ENCODE measurements at places on chromosomes 3 and 15.

- no peak for DNase-seq
These were observed 20.8 kb downstream of the TCF12 start for GRCh38 chr15:56939257-56939656.

- no peak for DNase-seq
These were observed 50.1 kb upstream of the CGNL1 start for GRCh38 chr15:57326196-57326595.

GRCh38 chr15:51600114-51600513 lies 22.5 kb downstream of the DMXL2 start:
- peak; percentile 20 for DNase-seq

DNA sequence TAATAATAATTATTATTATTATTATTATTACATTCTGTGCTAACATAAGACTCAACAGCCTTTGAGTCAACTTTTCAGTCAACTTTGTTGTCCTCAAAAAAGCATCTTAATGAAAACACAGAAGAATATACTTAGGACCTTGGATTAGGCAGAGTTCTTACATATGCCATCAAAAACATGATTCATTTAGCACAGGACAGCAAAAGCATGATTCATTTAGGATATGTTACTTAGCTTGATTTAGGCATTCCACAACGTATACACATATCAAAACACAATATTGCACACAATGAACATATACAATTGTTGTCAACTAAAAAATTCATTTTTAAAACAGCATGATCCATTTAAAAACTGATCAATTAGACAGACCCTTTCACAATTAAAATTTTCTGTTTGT lies 213.0 kb downstream of the FMN1 start:
- DNase-seq: no peak

- DNase-seq: no peak
These were observed 933.1 kb downstream of the EPHA3 start for GRCh38 chr3:90040554-90040953.

GRCh38 chr3:65884071-65884470 lies 154.6 kb downstream of the MAGI1 start:
- no peak for DNase-seq

DNA sequence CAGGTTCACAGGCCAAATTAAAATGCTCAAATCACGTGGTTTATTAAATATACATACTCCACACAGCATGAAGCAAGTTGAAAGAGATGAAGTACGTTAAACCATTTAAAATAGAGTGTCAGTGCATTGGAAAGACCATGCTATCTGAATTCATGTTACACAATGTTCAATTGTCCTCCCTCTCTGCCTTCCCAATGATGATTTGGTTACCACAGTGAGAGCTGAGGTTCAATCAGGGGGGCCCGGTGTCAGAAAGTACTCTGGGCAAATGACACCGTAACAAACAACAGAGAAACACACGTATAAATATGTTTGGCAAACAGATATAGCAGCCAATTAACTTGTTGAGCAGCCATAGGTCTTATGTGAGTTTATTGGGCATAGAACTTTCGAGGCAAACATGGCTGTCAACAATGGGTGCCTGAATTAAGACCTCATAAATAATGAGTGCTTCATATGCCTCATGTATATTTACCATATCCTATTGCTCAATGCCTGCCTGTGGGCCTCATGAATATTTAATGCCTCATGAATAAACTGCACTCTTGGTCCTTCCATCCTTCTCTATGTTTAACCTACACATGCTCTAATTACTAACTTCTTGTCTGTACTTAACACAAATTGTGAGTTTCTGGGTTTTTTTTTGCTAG lies 641.5 kb downstream of the PLOD2 start:
- DNase-seq: no peak

- peak; percentile 76 for DNase-seq
These were observed 1.1 kb downstream of the SSR3 start for GRCh38 chr3:156553705-156554356.

DNA sequence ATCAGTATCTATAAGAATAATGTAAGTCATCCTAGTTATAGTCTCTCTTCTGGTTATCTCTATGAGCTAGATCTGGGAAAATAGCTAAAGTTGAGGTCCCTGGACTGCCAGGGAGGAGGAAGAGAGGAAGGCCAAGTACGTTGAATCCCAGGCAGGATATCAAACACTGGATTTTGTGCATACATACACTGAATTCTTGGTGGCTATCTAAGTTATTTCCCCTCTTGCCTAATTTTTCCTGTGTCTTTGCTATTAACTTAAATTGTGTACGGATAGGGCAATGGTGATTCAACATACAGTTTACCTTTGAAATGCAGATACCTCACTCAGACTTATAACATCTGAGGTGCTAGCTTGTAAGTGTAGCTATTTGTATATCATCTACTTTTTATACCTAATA lies 27.2 kb downstream of the FBXO22 start:
- DNase-seq: no peak

DNA sequence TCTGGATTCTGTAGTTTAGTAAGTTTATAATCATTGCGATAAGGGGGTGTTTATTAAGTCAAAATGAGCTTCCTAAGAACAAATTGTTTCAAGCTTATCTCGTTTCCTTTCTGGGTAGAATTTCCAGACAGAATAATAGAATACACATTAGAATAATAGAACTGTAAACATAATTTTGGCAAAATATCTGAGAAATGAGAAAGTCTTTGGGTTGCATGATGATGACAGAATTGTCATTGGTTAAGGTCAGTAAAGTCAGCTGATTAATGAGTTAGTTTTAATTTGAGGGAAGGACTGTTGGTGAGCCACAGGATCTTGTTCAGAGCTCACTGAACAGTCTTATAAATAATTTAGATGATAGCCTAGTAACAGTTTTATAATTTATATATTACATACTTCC lies 10.2 kb downstream of the EIF2A start:
- DNase-seq: no peak

GRCh38 chr3:50323092-50323600 lies 601 bp upstream of the HYAL2 start:
- DNase-seq: no peak

DNA sequence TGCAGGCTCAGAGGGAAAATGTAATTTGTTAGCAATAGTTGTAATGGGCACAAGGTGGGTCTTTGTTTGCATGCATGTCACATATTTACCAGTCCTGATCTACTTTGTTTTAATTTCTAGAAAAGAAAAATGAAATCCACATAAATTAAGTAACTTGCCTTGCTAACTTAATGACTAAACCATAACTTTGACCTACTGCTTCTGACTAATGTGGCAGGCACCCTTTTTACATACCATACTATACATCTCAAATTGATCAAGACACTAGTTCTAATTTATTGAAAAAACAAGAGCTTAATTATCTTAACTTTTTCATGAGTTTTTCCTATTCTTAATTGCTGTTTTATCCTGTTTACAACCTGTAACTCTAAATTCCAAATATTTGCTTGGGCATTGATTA lies 93.2 kb downstream of the ATP11B start:
- DNase-seq: no peak

DNA sequence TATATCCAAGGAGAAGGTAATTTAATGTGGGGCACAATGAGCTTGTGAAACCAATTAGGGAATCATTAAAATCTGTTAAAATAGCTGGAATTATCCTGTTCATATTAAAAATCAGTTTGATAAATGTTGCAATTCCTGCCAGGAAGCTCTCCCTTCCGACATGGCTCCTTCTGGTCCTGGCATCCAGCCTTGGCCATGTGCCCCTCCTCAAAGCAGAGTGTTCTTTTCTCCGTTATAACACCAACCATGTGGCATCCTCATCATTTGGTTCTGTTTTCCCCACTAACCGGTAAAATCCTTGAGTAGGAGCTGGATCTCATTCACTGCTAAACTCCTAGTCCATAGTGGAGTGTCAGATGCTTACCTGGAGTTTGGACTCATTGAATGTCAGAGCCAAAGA lies 127.2 kb downstream of the ARNT2 start:
- DNase-seq: no peak

DNA sequence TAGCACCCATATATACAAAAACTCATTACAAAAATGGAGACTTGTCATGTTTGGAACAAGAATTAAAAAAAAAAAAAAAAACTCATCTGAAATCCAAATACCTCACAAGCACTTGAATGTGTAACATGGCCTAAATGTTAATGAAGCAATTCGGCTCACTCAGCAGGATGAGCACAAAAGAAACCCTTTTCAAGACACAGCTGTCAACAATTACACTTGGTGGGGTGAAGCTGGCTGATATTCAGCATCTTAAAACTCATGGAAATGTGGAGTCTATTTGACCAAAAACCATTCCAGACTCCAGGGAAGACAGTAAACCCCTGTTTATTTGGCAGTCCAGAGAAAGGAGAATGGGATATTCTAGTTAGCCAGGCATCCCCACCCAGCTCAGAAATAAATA lies 205.4 kb upstream of the TSC22D2 start:
- no peak for DNase-seq

- peak; percentile 4 for DNase-seq
These were observed 27.7 kb downstream of the SACM1L start for GRCh38 chr3:45716790-45717336.

DNA sequence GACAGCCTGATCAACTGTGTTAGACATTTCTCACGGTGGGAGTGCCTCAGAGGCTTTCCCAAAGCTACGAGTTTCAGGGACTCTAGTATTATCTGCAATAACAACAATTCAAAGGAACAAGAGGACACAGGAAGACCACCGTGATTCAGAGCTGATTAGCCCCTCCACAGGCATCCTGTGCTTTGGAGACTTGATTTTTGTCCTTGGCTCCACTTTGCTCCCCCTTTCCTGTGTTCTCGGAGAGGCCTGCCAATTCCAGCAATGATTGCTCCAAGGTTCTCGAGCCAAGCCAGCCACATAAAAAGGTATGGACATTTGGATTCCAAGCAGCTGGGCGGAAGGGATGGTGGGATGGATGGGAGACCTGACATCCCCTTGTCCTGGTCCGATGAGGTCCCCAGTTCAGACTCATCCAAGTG lies 14.3 kb downstream of the EHD4 start:
- DNase-seq: no peak

GRCh38 chr15:71114066-71114680 lies 1.1 kb upstream of the THSD4 start:
- DNase-seq: no peak

- no peak for DNase-seq
These were observed 328.6 kb upstream of the RGMA start for GRCh38 chr15:93417631-93418030.

- DNase-seq: no peak
These were observed 95.1 kb upstream of the LMCD1 start for GRCh38 chr3:8406479-8406878.

GRCh38 chr15:83158393-83158792 lies 49.2 kb downstream of the HDGFL3 start:
- no peak for DNase-seq

GRCh38 chr3:134754768-134755559 lies 40.1 kb upstream of the EPHB1 start:
- peak; percentile 47 for DNase-seq

DNA sequence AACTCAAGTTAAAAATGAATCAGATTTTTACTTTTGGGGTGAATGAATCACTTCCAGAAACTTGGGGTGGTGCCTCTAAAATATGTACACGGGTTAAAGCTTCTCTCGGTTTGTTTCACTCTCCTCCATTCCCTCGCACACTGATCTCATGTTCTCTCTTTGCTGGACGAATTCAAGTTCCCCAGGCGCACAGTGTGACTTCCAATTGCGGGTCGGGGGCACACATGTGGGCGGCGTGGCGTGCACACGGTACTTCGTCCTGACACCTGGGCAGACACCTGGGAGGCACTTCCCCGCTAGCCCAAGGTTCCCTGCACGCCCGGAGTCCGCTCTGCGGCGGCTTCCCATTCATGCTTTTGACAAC lies 692 bp downstream of the SCAANT1 start:
- no peak for DNase-seq

DNA sequence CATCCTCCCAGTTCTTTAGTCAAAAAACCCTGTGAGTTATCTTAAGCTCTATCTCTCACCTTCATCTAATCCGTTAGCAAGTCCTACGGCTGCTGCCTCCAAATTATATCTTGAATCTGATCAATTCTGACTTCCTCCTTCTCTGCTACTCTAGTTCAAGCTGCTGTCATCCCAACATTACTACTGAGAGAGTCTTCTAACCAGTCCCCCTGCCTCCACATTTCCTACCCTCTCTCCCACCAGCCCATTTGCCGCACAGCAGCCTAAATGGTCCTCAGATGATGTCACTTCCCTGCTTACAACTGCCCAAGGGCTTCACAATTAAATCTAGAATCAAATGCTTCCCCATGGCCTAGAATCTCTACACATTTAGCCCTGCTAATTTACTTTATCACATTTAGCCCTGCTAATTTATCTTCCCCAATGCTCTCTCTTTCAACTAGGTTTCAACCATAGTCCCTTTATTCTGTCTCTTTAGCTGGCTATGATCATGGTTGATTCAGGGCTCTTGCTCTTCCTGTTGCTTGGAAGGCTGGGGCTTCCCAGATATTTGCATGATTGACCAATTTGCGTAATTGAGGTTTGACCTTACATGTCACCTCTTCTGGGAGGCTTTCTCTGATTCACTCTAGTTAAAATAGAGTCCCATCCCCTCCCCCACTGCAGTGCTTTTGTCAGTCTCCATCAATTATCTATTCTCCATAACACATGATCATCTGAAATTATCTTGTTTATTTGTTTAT lies 11.0 kb upstream of the ARL14 start:
- DNase-seq: peak; percentile 85

DNA sequence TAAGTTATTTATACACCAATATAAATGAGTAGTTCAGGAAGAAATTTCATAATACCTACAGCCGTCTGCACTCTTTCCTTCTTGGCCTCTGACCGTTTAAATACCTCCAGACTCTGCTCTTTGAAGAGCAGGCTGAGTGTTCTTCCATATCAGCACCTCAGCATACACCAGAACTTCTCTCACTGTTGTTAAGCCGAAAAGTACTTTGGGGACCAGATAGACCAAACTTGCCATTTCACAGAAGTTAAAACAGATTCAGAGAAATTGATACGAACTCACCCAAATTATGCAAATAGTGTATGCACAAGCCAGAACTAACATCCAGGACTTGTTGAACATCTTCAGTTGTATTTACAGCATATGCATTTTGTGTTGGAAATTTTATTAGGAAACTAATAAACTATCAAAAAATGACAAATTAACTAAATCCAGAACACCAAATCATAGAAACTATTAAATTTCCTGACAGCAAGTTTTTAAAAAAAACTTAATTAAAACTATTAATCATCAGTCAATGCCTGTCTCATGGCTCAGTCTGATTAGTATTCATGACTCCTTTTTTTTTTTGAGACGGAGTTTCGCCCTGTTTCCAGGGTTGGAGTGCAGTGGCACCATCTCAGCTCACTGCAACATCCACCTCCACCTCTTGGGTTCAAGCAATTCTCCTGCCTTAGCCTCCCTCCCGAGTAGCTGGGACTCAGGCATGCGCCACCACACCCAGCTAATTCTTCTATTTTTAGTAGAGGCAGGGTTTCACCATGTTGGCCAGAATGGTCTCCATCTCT lies 24.1 kb downstream of the CGGBP1 start:
- no peak for DNase-seq

DNA sequence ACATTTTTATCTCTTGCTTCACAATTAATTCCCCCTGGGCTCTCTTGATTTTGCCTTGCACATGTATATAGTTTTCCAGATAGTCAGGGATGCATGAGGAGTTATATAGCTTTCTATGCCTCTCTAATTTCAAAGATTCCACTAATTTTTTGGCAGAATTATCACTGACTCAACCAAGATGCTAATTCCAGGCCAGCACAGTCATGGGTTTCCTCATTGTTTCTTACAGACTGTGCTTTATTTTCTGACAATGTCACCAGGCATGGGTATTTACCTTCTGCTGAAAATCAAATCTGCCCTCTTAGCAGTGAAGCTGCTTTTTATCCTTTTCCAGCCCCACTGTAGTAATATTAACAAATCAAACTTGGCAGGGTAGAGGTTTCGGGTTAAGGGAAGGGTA lies 1520.6 kb upstream of the CADM2 start:
- DNase-seq: peak; percentile 0
